ENCODE measurements at places on chromosomes 3 and 15. TPM values are rescaled to one million over a fixed set of nuclear protein-coding genes. Genes with fewer than 3 reads are reported as not detected.

CCR8 gene
- not detected for total RNA-seq

MST1R gene
- total RNA-seq, result not detected

C2CD4A gene
- not detected for total RNA-seq

GRCh38 chr3:58986654-58987053 lies 63.2 kb downstream of the CFAP20DC start:
- DNase-seq, result no peak

DNA sequence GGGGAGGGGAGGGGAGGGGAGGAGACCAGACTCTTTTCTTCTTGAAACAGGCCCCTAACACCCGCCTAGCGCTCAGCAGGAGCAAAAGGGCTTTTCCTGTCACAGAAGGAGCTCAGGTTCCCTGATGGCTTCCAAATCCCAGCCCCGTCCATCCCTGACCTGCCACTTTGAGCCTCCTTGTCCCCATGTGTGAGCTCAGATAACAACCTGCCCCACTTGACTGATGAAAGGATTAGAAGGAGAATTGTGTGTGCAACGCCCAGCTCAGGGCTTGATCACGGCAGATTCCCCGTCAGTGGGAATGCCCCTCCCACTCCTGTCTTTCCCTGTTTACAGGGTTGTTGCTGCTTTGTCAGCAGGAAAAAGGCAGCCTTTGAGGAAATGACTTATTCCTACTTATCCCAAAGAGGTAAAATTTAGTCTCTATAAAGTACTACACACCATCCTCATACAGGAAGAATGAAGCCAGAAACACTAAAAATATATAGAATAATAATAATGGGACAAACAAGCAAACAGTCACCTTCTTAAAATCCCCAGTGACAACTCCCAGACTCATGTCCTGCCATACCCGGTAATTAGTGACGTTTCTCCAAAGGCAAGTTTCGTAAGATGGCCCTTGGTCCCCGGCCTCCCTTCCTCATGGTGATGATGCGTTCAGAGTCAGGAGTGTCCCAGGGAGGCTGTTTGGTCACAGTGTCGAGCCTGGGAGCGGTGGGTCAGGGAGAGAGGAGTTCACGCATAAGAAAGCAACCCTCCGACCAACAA lies 6.1 kb upstream of the LRRC15 start:
- no peak for DNase-seq

- DNase-seq, result no peak
These were observed 12.3 kb upstream of the P2RY14 start for GRCh38 chr3:151290673-151291072.

DNA sequence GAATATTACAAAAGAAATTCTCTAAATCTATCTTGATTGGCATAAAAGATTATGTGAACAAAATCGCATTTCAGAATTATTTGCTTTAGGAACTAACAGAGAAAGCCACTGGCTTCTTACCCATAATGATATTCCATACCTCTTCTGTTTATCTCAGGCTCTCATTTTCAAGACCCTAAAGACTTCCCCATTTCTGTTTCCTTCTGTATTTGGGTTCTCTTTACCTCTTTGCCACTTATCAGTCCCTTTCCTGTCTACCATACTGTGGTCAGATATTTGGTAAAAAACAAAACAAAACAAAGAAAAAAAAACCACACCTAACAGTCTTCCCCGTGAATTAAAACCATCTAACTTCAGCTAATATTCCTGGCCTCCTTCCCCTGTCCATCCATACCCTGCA lies 108.5 kb downstream of the LRRC28 start:
- DNase-seq, result no peak

GRCh38 chr3:107942244-107942643 lies 148.6 kb downstream of the CD47 start:
- peak; percentile 73 for DNase-seq

GRCh38 chr3:155416500-155417118 lies 123.1 kb upstream of the STRIT1 start:
- DNase-seq, result no peak

DNA sequence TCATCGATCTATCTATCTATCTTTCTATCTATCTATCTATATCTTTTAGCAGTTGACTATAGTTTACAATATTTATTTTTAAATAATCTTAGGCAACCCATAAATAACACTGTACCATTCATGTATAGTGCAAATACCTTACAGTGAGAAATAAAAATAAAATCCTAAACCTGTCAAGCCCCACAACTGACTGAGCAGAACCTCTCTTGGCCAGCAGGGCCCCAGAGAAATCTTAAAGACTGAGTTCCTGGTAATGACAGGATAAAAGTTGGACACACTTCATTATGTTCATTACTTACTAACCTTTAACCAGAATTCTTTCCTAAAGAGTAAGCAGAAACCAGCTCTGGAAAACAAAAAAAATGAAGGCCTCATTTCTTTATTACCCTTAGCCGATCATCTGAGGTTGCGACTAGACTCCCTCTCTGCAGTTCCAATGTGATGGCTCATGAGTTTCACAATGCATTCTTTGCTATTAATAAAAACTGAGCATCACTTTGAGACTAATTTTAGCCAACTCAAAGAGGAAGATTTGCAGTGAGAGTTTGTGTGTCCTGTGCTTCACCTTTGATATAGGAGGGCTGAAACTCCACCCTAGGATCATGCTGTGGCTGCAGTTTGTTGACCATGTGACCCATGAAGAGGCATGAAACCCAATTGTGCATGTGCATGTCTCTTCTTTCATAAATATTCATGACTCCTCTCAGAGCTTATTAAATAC lies 1072.0 kb downstream of the NSUN3 start:
- no peak for DNase-seq

DNA sequence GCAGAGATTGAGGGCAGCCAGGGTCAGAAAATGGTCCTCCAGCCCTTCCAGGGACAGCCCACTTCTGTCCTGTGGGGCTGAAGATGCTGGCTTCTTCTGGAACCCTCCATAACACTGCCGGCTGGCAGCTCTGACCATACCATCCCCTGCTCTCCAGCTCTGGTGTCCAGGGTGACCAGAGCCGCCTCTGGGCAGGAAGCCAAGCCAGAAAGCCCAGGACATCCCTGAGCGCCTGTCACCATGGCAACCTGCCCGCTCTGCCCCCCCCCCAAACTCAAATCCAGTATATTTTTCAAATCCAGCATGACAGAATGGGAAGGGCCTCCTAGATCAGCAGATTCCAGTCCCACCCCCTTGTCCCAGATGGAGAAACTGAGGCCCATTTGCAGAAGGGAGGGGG lies 420 bp upstream of the TMIE start:
- no peak for DNase-seq
